ENCODE measurements at places on chromosomes 2 and 18. TPM values are rescaled to one million over a fixed set of nuclear protein-coding genes. Genes with fewer than 3 reads are reported as not detected.

GRCh38 chr2:97673182-97673914 is 3.8 kb downstream of the C2orf92 start:
- DNase-seq, result no peak

DNA sequence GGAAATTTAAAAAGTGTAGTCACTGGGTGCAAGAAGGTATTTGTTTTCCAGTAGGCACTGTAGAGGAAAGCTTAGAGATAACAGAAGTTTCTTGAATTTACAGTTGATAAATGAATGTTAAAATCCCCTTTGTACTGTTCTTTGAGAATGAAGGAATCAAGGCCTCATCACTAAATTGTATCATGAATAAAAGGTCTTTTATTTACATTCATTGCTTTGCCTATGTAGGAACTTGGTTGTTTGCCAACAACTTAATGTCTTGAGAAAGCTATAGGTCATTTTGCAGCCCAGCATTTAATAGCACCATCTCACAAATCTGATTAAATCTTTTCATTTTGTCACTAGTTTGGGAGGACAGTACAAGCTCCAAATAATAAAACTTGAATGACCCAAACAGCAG is 213.9 kb upstream of the ITGA4 start:
- no peak for DNase-seq

- DNase-seq, result no peak
Observed at GRCh38 chr2:8209494-8209893, 472.4 kb upstream of the ID2 start.

GRCh38 chr2:210541290-210541902 is 15.0 kb upstream of the CPS1 start:
- no peak for DNase-seq

GRCh38 chr18:2340335-2340734 is 231.0 kb downstream of the METTL4 start:
- no peak for DNase-seq

DNA sequence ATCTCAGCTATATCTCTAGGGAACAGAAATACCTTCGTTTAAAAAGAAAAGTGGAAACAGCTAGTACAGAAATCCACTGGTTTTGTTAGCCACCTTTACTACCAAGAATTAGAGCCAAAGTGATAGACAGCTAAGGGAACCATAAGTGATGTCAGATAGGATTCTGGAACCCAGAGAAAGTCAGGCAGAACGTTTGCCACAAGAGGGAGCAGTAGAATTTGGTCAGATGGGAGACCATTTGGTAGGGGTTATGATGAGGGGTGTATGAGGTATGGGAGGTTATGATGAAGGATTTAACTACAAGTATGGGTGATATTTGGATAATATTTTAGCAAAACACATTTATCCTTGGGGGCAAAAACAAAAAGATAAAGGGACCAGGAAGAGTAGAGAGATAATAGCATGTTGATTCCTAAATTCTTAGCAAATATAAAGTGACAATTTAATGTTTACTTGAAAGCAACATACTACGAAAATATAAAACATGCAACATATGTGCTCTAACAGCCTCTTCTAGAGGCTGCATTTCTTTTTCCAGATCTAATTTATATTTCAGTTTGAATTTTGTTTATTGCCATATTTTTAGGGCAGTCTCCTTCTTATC is 3.3 kb downstream of the SLC8A1 start:
- DNase-seq, result no peak

GRCh38 chr2:236975766-236976165 is 109.9 kb upstream of the COPS8 start:
- no peak for DNase-seq

GRCh38 chr2:12282780-12283695 is 433.7 kb upstream of the TRIB2 start:
- DNase-seq, result no peak

DNA sequence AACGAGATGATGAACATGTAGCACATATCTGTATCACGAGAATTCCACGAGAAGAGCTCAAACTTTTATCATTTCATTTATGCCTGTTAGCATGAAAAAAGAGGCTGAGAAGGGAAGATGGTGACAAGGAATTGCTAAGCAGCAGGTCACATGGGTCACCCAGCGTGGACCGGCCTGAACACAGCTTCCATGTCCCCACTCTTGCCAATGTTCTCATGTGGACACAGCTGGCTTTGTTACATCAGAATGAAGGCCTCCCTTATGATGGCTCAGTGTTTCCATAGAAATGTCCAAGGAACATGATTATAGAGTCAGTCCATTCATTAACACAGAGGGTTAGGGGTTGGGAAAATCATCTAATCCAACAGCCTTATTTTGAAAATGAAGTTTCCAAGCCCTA is 215.4 kb downstream of the CMPK2 start:
- no peak for DNase-seq

DNA sequence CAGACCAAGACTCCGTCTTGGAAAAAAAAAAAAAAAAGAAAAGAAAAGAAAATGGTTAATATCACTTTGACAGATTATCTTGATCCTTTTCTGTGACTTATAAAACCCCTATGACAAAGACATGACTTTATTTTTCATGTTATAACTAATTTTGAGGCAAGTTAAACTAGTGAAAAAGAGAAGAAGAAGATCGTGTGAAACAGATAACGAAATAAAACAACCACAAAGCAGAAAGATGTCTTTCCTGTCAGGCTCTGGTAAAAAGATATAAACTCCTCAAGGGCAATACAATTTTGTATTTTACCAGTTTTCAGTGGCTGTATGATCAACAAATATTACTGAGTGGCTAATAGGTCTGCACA is 13.4 kb upstream of the RBMS1 start:
- no peak for DNase-seq

- no peak for DNase-seq
Observed at GRCh38 chr2:183192343-183192742, 68.1 kb downstream of the NUP35 start.

DNA sequence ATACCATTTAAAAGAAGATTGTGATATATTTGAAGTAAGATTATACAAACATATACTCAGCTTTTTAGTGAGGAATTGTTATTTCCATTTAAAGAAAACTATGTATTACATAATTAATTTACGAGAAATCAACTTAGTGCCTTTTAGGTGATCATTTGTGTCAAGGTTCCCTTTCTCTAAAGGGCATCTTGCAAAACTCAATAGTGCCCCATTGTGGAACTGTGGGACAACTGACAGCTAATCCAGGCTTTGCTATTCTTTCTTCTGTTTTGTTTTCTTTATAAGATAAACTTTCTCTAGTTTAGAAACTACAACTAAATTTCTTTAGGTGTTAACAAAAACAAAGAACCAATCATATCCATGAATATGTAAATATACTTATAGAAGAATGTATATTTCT is 24.3 kb upstream of the VIT start:
- no peak for DNase-seq

- no peak for DNase-seq
Observed at GRCh38 chr2:3238951-3239841, 138.4 kb downstream of the EIPR1 start.

Gene ADRA2B
- 2.5 TPM for polyA plus RNA-seq

Gene SDC1
- polyA plus RNA-seq, result 20.2 TPM

Gene CHRND
- 0.74 TPM for polyA plus RNA-seq

Gene SOWAHC
- 16.7 TPM for polyA plus RNA-seq

Gene CLEC4F
- polyA plus RNA-seq, result 0.08 TPM

Gene KLHL41
- 1.1 TPM for polyA plus RNA-seq

Measured in right renal cortex interstitium (tissue), 3 donors.